ENCODE measurements at places on chromosomes 5 and 9. TPM values are rescaled to one million over a fixed set of nuclear protein-coding genes. Genes with fewer than 3 reads are reported as not detected.

Gene LCN12
- 0.46 TPM for total RNA-seq

Gene TEX48
- not detected for total RNA-seq

Gene WNT8A
- total RNA-seq = 0.23 TPM

Gene PLAA
- 52.4 TPM for total RNA-seq

Gene PDE8B
- total RNA-seq = 15.5 TPM

Gene FGD3
- total RNA-seq = 16.6 TPM

Gene TMEM171
- 0.23 TPM for total RNA-seq

All from diencephalon (tissue), 1 donor.